ENCODE measurements at places on chromosomes 5 and 9.

- DNase-seq, result no peak
These were observed 8.1 kb downstream of the ARL15 start for GRCh38 chr5:54302267-54302687.

DNA sequence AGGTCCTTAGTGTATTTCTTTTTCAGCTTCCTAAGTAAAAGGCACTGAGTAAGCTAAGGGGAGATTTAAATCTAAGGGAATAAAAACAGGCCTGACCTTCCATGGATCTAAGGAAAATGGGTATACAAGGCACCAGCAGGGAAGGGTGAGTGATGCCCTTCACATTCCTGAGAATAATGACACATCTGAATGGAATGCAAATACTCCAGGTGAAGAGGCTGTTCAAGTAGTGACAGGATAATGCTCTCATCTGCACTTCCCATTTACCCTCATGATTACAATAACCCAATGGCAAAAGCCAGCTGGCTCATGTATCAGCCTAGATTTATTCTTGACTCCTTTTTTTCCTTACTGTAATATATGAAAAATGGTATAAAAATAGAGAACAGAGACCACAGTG lies 216.2 kb upstream of the ACTBL2 start:
- no peak for DNase-seq

- no peak for DNase-seq
These were observed 72.9 kb upstream of the SHB start for GRCh38 chr9:38141746-38142591.

- DNase-seq, result no peak
These were observed 39.5 kb upstream of the GOLGA1 start for GRCh38 chr9:124980431-124980830.

DNA sequence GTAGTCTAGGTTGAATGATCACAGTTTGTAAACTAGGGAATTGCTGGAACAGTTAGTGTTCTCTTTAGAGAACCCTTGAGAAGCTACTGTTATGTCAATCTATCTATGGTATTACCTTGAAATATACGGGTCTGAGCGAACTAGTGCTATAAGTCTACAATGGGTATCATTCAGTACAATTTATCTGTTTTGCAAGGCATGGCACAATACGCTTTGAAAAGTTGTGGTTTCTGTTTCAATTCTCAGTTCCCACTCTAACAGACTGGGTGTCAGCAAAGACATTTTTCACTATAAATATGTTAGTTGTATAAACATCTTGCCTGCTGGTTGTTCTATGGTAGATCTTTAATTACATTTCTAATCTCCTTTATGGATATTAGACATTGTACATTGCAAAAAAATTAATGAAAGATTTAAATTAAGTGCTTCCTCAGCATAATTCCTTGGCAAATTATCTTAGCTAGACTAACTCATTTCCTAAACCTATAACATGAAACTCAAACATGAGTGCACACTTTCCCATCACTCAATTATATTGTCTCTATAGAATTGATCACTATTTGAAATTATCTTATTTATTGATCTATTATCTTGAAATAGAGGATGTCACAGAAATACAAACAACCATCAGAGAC lies 24.9 kb upstream of the SLCO6A1 start:
- no peak for DNase-seq

DNA sequence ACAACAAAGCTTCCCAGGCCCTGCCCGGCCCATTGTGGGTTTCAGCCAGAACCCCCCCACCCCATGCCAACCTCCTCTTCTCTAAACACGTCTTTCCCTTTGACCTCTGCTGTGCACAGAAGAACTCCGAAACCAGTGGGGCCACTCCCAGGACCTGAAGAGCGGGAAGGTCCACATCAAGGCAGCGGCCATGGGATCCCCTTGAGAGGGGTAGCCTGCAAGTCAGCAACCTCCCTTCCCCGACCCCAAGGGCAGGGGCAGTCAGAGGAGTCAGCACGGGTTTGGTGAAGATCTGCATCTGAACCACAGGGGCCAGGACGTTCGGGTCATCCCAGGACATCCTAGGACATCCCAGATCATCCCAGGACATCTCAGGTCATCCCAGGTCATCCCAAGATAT lies 379.9 kb upstream of the IRX4 start:
- DNase-seq, result no peak

DNA sequence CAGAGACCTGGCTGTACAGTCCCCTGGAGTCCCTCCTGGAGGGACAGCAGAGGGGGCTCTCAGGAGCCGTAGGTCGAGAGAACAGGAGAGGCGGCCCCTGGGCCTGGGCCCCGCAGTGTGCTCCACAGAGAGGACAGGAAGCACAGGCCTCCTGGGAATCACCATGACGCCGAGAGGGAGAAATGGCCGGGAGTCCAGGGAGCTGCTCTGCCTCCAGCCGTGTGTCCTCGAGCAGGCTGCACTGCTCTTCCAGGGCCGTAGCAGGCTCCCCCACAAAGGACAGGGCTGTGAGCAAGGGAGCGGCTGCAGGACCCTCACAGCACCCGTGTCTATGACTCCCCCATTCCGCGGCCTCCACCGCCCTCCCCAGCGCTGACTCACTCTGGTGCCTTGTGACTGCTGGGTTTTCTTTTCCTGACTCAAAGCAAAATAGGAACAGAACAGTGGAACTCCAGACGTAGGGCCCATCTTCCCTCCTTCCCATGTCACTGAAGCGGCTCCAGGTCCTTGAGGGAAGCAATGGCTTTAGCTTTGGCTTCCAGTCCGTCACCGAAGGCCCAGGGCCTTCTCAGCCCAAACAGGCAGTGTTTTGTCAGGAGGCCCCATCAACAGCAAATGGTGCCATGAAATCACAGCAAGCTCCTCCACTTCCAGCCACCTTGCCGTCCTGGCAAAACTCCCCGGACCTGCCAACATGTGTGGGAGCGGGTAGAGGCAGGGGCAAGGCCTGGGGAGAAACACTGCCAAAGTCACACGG lies 114.2 kb downstream of the LHFPL2 start:
- DNase-seq, result no peak

DNA sequence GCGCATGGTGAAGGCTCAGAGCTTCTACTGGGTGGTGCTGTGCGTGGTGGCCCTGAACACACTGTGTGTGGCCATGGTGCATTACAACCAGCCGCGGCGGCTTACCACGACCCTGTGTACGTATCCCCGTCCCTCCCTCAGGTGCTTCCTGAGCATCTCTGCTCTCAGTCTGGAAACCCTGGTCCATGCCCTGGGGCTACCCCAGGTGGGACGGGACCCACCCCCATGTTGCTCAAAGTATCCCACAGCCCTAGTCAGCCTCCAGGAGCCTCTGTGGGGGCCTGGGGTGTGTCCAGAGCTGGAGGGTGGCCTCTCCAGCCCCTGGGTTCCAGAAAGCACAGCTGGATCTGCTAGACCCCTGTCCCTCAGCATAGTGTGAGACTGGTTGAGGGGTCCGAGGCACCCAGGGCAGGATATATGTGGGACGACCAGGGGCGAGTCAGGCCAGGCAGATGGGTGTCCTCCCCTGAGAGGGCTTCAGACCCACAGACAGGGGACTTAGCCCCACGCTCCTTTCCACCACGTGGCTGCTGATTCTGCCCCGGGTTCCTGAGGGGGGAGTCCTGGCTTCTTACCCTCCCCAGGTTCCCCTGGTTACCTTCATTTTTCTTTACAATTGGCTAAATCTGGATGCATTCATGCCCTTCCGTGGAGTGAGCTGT lies 94.0 kb downstream of the CACNA1B start:
- no peak for DNase-seq

DNA sequence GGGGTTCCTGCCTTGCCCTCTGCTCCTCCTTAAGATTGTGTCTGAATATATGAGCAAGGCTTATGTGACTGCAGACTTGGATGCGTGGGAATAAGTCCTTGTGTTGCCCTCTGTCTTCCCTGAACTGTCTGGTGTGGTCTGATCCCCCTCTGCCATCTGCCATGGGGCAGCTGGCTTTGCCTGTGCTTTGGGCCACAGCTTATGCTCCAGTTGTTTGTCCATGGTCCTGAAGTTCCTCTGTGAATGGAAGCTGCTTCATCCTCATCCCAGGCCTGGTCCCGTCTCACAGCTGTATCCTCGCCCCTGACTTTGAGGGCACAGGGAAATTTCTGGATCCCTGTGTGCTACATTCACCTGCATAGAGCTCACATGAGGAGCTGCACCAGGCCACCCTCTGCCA lies 14.7 kb downstream of the IL31RA start:
- DNase-seq, result no peak

GRCh38 chr9:33202018-33202417 lies 34.9 kb upstream of the B4GALT1 start:
- DNase-seq, result no peak

DNA sequence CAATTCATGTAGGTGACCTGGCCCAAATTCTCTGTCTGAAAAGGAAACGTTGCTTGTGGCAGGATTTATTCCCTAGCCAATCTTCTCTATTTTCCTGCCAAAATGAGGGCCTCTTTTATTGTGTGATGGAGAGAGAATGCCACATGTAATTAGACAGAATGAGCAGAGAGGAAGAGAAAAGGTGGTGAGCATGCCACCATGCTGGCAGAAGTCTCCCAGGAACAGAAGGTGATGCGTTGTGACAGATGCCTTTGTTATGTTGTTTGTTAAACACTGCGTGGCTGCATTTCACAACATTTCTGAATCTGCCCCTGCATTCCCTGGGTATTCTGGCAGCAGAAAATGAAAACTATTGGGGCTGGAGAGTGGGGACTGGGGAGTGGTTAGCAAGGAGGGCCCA lies 577.6 kb downstream of the TLR4 start:
- no peak for DNase-seq

DNA sequence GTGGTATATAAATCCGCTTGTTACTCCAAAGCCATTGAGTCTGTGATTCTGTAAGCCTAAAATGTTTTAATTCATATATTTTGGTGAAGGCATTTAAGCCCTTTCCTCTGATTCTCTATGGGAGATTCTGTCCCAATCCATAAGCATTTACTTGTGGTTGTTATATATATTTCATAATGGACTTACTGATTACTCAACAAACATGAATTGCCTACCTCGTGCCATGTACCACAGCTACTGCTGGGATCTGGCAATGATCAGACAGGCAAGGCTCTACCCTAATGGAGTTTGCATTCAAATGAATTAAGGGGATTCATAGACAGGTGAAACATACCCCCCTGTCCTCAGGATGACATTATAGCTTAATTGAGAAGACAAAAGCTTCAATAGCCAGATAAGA lies 54.5 kb downstream of the C9orf152 start:
- DNase-seq, result no peak

DNA sequence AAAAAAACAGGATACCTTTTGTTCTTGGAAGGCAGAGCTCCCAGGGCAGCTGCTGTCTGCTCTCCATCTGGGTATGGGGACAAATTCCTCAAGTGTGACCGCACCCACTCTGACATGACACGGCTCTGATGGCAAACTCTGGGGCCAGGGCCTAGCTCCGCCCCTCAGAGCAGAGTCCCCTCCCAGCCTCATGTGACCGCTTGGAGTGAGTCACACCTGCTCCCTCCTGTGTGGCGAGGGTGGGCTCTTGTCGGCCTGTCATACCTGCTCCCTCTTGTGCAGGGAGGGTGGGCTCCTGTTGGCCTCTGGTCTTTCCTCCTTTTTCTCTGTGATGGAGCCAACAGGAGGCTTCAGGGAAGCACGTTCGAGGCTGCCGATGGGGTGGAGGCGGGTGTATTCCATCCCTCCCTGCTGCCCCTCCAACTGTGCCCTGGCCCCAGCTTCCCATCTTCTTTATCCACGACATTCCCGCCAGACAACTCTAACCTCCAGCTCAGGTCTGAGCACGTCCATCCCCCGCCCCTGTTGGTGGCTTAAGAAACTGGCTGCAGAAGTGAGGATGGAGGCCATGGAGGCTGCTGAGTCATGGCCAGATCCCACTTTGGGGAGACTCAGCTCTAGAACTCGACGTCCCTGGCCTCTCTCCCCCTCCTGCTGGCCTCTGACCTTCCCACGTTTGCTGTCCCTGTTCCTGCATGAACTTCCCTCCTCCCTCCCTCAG lies 65.3 kb downstream of the OLFM1 start:
- no peak for DNase-seq
